Urinary bladder (tissue), 4 donors: ENCODE measurements at places on chromosomes 16 and 17. TPM values are rescaled to one million over a fixed set of nuclear protein-coding genes. Genes with fewer than 3 reads are reported as not detected.

SRL gene
- 15.0 TPM for total RNA-seq

DNA sequence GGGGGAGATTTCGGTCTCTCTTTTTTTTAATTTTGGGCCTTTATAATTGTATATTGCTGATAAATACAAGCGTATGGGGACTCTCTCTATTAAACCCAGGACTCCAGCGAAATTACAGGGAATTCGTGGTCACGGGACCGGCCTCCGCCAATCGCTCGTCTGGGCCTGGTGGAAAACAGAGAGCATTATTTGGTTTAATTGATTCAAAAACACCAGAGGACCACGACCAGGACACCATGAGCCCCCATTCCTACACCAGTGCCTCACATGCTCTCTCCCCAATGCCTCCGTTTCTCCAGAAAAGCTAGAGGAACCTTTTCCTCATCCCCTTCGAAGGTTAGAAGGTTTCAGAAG is at the start of gene HOXB2:
Gene HOXB2, minus strand, starts transcription at position 88 of the 354 bp plus-strand sequence. CDS start 198 bp downstream, outside the sequence.
- DNase-seq = no peak

GRCh38 chr16:17439580-17439979 is 31.2 kb downstream of the XYLT1 start:
- DNase-seq = no peak

- DNase-seq = no peak
These were observed 2.2 kb downstream of the UBALD1 start for GRCh38 chr16:4612474-4612931.

MAPT gene
- 3.4 TPM for total RNA-seq

TP53TG3C gene
- total RNA-seq = not detected

DNA sequence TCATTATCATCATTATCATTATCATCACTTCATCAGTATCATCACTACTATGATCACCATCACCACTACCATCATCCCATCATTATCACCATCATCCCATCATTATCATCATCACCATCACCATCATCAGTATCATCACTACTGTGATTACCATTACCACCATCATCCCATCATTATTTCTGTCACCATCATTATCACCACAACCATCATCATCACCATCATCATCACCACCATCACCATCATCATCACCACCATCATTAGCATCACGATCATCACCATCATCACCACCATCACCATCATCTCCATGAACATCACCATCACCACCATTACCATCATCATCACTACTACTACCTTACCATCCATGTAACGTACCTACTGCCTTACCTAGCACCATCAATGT is 368.8 kb downstream of the SEC14L1 start:
- no peak for DNase-seq

GRCh38 chr17:50952889-50953288 is 86.7 kb upstream of the TOB1 start:
- no peak for DNase-seq

DNA sequence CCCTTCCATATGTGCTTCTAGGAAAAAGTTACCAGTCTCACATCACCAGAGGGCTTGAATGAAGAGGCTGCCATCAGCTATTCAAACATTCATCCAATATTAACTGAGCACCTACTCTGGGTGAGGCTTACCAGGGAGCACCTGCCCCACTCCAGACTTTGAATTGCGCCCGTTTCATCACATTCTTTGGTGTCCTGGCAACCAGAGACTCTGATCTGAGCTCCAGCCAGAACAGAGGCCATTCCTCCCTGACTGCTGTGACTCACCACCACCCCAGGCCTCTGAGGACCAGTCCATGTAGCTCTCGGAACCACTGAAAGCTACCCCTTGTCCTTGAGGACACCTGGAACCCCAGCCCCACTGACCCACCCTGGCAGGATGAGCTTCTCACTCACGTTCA is at the start of gene C16orf96:
Gene C16orf96, plus strand, starts transcription at position 229 of the 400 bp plus-strand sequence. Its CDS starts 150 bp downstream, at position 379.
- no peak for DNase-seq

DNA sequence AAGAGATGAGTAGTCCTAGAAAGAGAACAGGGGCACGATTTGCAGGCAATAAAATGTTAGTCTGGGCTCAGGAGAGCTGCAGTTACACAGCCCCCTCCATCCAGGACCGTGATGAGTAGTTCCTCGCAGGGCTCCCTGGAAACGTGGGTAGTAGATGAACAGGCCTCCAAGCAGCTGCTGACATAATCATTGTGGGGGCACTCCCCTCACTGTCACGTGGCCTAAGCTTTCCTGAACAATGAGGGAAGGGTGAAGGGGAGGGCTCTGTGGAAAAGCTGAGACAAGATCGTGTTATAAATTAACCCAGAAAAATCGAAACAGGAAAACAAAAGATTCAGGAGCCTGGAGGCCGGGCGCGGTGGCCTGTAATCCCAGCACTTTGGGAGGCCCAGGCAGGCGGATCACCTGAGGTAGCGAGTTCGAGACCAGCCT is 1.3 kb upstream of the PER1 start:
- no peak for DNase-seq

DNA sequence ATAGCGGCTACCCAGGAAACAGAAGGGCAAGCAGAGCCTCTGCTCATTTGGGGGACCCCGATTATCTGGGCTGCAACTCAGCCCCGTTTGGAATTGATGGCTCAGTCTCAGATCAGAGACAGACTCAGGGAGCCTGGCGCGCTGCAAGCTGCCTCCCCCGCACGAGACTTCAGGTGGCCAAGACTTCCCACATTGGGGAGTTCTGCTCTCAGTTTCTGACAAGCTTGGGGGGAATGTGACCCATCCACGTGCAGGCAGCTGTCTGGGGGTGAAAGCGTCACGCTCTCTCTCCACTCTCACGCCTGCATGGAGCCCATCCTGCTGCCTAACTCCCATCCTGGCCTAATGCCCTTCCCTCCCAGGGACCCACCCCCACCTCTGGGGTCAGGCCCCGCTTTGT is 157.6 kb upstream of the GSE1 start:
- DNase-seq = no peak
